ENCODE measurements at places on chromosomes 12 and 14.

DNA sequence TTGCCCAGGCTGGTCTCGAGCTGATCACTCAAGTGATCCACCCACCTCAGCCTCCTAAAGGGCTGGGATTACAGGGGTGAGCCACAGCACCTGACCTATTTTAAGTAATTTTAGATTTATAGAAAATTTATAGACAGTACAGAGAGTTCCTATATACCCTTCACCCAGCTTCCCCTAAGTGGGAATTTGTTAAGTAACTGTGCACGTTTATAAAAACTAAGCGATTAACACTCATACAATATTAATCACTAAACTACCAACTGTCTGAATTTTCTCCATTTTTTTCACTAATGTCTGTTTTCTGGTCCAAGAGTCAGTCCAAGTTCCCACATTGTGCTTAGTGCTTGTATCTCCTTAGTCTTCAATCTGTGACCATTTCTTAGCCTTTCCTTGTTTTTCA, 5.5 kb downstream of the IL31 start:
- no peak for DNase-seq

GRCh38 chr14:70020352-70021170, 141.3 kb downstream of the SMOC1 start:
- DNase-seq: no peak

DNA sequence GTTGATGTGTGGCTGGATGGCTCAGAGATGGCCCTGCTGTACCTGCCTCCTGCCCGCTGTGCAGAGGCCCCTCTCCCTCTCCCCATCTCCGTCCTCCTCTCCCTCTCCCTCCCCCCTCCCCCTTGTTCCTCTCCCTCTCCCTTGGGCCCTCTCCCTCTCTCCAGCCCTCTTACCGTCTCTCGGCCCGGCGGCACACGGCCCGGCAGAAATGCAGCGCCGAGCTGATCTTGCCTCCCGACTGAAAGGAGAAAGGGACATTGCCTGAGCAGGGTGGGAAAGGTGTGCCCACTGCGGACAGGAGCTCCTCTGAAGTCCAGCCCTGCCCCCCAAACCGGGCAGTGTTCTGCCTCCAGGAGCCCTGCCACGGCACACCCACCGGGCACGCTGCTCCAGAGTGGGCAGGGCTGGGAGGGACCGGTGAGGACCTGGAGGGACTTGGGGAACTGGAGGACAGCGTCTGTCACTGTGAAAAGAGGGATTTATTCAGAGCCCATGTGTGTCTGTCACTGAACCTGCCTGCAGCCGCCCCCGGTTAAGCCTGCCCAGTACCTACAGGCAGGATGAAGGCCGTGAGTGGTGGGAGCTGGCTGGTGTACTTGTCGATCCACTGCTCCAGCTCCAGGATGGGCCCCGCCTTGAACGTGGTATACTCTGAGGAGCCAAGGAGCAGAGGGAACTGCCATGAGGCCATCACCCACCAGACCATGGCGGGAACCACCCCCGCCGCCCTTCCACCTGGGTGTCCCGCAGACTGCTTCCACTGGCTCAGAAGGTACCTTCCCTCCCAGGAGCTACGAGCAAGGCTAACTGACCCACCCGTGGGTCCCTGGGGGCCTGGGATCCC, 12.2 kb downstream of the MMAB start:
- DNase-seq: no peak

DNA sequence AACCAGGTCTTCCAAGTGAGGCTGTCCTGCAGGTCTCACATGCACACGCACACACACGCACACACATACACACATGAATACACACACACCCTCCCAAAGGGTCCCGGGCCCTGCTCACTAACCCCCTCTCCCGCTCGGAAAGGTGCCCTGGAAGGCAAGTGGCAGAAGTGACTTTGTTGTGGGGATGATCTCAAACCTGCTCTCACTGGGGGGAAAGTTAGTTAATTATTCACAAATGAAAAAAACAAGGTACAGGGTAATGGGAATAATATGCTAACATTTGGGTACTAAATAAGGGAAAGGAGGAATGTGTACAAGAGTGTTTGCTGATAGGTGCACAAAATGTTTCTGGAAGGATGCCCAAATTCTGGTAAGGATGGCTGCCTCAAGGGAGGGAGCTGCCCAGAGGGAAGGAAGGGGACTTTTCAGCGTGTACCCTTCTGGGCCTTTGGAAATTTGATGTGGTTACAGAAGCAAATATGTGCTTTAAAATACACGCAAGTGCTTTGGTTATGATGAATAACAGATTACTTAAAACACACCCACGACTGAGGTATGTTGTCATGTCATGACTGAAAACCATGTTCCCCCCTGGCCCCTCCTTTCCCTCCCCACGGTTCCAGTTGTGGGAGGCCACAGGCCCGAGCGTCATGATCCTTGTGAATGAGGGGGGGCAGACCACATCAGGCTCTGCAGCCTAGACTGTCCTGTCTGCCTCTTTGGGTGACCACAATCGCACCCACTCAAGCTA, 43.3 kb upstream of the PLEKHG6 start:
- no peak for DNase-seq

- no peak for DNase-seq
Observed at GRCh38 chr12:49462083-49462744, 76.6 kb upstream of the KCNH3 start.

DNA sequence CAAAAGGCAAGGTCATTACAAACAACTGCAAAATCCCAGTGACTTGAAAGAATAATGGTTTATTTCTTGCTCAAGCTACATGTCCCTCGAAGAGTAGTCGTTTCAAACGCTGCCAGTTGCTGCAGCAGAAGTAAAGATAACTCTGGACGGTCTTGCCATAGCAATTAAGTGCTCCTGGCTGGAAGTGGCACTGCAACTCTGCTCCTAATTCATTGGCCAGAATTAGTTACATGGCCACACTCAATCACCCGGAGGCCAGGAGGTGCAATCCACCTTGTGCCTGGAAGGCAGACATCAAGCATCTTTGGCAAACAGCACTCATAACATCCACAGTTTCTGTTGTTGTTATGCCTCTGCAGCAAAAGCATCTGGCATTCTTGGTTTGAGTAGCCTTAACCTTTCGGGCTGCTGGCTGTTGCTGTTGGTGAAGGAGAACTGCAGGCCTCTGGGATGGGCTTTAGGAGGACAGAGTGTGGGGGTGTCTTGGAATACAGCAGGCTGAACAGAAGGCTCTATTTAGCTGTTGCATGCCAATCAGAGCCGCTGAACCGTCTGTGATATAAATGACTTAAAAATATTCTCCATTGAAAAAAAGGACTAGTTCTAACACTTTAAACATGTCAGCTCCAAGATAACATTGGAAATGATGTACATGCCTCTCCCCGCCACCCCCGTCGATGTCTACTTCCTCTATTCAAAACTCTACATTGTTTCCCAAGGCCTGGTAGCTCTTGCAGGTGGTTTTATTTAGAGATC, 123.5 kb upstream of the DYRK2 start:
- no peak for DNase-seq

DNA sequence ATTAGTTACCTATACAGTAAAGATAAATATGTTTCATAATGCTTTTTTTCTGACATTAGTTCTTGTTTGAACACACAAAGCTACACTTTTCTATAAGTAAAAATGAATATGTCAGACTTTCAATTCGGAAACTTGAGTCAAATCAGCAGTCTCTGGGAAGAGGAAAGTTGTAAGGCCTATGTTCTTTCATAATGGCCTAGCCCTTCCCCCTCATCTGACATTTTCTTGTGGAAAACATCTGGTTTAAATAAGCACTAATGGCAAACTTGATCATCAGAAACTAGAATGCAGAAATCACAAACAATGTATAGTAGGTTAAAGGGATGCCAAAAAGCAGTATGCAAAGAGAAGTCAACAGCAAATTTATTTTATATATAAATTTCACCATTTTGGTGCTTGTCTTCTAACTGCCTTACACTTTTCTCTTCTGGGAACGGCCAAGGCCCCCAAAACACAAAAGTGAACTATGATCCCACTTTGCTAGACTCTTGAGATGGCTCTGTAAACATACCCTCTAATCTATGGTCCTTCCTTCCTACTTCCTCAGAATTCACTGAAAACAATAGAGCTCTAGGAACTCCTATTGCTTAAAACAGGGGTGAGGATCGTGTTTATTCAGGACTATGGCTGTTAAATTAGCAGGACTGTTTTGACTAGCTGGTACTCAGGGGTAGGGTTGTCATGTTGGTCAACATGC, 444.1 kb downstream of the RAD51B start:
- no peak for DNase-seq

GRCh38 chr14:30114051-30114450, 186.4 kb upstream of the PRKD1 start:
- no peak for DNase-seq

DNA sequence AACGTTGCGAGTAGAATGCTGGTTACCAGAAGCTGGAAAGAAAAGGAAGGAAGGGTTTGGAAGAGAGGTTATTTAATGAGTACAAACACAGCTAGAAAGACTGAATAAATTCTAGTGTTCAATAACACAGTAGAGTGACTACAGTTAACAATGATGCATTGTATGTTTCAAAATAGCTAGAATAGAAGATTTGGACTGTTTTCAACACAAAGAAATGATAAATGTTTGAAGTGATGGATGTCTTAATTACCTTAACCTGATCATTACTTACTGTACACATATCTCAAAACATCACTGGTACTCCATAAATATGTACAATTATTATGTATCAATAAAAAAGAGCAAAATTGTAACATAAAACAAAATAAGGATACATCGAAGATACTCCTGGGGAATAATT, 1221.8 kb upstream of the SEL1L start:
- no peak for DNase-seq

- no peak for DNase-seq
Observed at GRCh38 chr14:94390372-94391086, 2.1 kb upstream of the SERPINA1 start.

- no peak for DNase-seq
Observed at GRCh38 chr14:100540141-100540925, 46.9 kb downstream of the BEGAIN start.

GRCh38 chr12:24997970-24998582, 49.2 kb upstream of the BCAT1 start:
- no peak for DNase-seq

- DNase-seq: no peak
Observed at GRCh38 chr14:36518586-36519430, 1.2 kb downstream of the NKX2-1 start.

DNA sequence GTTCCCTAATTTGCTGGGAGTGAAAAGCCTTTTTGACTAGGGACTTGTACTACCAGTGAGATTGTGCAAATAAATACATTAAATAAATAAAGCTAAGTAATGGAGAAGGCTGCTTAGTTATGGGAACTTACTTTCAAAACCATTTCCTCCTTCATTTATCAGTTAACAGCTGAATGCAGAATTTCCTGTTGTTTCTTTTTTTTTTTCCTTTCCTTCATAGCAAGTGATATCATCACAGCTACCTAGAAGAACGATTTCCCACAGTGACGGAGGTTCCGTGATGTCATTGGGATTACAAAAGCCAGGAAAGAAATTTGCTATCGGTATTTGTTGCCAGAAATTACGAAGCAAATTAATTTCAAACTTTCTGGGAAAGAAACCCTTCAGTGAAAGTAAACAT, 42.1 kb upstream of the SOCS2 start:
- DNase-seq: no peak

GRCh38 chr12:44000309-44000952, 164.6 kb downstream of the TMEM117 start:
- no peak for DNase-seq

DNA sequence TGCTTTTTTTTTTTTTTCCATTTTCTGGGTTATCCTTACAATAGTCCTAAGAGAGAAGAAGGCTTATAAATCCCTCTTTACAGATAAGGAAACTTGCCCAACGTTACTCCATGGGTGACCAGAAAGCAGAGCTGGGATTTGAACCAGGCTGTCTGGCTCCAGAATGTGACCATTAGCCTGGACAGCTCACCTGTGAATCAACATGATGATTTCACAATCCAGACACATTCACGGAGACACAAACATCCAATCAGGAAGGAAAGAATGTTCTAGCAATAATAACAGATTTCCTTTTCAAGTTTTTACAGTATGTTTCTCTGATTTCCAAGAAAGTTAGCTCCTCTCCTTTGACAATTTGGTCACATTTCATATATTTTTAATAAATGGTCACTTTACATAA, 118.3 kb downstream of the GALC start:
- DNase-seq: no peak

DNA sequence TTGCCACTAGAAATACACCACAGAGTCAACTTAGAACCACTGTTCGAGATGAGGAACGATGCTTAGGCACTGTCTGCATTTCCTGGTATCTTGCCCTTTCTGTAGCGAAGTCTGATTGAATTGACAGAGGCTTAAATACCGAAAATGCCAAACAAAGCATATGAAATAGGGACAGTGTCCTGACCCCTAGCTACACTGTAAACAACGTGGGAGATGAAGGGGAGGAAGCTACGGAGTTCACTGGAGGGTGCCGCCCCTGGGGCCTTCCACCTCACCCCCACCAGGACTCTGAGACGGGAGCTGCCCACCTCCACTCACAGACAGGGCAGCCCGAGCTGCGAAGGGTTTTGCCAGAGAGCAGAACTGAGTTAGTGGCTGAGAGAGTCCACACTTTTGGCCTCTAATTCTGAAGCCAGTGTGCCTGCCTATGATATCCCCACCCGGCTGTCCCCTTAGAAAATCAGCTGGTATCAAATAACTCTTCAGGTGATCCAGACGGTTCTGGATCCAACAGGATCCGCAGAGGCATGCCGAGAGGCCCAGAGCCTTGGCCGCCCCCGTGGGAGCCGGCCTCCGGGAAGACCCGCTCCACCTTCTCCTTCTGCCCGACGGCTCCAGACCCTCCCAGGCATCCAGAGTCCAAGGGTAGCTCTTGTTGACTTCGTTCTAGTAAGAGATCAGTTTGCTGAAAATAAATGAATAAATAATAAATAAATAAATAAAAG, 230.7 kb upstream of the DIO3 start:
- DNase-seq: no peak

DNA sequence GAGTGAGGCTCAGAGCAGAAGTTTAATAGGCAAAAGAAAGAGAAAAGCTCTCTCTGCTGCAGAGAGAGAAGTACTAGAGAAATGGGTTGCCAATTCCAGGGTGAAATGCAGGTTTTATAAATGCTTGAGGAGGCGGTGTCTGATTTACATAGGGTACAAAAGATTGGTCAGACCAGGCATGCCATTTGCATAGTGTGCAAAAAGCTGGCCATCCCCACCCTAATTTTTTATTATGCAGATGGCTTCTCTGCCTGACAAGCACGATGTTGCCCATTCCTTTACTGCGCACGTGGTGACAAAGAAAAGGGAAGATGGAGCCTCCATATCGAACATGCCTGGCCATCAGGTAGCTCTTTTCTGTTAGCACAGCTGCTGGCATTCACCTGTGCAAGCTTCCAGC, 209.3 kb upstream of the PPFIA2 start:
- DNase-seq: no peak
